ENCODE measurements at places on chromosomes 3 and 15.
A peak's percentile ranks its signal among the peaks of the same experiment; 100 is the strongest.

GRCh38 chr3:194282436-194283122 lies 68.5 kb downstream of the CPN2 start:
- DNase-seq, result no peak

- no peak for DNase-seq
Observed at GRCh38 chr3:130779486-130779885, 32.9 kb upstream of the PIK3R4 start.

GRCh38 chr3:64082961-64083541 lies 59.8 kb upstream of the PSMD6 start:
- no peak for DNase-seq

DNA sequence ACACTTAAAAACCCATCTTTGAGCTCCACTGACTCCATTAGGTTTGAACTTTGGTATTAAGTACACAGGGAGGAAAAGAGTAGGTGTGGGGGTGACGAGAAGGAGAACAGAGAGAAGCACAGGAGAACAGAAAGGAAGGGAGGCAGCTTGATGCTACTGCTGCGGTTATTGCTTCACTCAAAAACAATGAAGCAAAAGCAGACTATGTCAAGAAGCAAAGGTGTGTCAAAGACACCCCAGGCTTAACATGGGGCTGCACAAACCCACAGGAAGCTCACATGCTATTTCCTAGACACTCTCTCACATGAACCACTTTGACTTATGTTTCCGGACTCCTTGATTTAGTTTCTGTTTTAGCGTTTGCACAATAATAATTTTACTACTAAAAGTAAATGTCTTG lies 961.0 kb upstream of the CFAP20DC start:
- no peak for DNase-seq

DNA sequence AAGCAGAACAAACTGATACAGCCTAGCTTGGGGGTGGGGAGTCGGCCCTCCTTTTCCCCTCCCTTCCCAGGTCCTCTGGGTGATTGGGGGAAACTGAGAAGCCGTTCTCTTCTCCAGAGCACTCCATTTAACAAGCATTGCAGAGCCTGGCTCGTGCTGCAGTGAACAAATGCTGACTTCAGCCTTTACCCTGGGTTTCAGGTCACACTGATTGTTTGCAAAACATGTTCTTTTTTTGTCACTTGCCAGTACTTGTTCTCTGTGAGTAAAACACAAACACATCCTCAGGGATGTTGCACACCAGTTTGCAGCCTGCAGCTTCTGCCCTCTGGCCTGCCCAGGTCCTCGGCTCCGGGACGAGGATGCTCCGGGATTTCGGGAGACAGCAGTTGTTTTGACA lies 132.8 kb downstream of the PGPEP1L start:
- no peak for DNase-seq

DNA sequence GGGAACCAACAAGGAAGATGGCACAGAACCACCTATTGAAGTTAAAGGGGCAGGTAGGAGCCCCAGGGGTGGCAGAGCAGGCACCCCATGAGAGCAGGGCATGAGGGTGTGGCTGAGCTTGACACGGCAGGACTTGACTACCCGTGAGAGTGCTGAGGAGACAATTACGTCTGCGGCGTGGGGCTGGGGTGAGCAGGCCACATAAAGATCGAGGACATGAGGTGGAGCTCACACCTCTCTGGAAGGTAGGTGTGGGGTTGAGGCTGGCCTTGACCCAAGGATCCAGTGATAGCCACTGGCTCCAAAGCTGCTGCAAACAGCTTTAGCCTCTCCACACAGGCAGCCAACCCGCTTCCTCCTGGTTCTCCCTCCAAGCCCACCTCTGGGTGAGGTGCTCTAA lies 64.5 kb downstream of the PCSK6 start:
- no peak for DNase-seq

DNA sequence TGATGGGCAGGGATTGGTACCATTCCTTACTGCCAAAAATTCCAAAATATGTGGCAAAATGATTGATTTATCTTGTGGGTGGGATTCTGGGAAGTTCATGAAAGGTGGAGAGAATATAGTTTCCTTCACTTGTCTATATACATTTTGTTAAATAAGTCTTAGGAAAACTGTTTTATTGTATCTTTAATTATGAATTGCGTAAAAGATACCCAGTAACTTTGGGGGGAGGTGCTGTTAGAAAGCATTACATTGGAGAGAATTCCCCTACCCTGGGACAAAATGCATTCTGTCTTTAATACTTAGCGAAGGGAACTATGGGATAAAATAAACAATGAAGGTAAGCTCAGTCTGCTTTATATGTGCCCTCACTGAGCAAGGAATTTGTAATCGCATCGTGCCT lies 4.6 kb downstream of the SETD5 start:
- DNase-seq, result no peak

- DNase-seq, result peak; percentile 24
Observed at GRCh38 chr15:93072011-93072410, 17.0 kb downstream of the RGMA start.

GRCh38 chr3:9777694-9778021 lies 7.9 kb upstream of the CAMK1 start:
- DNase-seq, result no peak

- no peak for DNase-seq
Observed at GRCh38 chr3:122689587-122689986, 8.9 kb downstream of the PARP14 start.

- DNase-seq, result no peak
Observed at GRCh38 chr3:126934031-126934531, 48.8 kb upstream of the PLXNA1 start.

- DNase-seq, result peak; percentile 30
Observed at GRCh38 chr3:31170932-31171670, 276.6 kb upstream of the GADL1 start.

- no peak for DNase-seq
Observed at GRCh38 chr3:50267280-50267913, 1.6 kb upstream of the SEMA3B start.

- DNase-seq, result peak; percentile 93
Observed at GRCh38 chr3:66038726-66039589, at the start of gene MAGI1. Gene MAGI1 (minus strand): TSS chr3:66038918. CDS start chr3:66038308, 610 bp downstream.

GRCh38 chr3:44442596-44443309 lies 34.7 kb downstream of the ZNF445 start:
- no peak for DNase-seq

DNA sequence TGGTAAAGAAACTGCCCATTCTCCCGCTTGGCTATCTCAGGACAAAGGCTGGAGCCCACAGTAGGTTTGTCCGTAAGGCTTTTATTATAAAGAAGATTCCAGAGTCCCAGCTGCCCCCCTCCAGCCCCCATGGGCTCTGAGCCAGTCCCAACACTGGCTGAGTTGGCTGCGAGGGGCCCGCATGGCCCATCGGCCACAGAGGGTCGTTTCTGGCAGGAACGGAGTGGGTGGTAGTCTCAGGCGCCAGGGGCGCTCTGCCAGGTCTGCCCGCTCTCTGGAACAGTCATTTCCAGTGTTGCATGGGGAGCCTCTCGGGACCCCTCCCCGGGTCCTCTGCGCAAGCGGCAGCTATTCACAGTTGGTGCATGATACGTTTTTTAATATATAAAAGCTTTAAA lies 12.2 kb downstream of the H1-8 start:
- no peak for DNase-seq

GRCh38 chr3:117630469-117630868 lies 920.9 kb downstream of the TUSC7 start:
- DNase-seq, result no peak

DNA sequence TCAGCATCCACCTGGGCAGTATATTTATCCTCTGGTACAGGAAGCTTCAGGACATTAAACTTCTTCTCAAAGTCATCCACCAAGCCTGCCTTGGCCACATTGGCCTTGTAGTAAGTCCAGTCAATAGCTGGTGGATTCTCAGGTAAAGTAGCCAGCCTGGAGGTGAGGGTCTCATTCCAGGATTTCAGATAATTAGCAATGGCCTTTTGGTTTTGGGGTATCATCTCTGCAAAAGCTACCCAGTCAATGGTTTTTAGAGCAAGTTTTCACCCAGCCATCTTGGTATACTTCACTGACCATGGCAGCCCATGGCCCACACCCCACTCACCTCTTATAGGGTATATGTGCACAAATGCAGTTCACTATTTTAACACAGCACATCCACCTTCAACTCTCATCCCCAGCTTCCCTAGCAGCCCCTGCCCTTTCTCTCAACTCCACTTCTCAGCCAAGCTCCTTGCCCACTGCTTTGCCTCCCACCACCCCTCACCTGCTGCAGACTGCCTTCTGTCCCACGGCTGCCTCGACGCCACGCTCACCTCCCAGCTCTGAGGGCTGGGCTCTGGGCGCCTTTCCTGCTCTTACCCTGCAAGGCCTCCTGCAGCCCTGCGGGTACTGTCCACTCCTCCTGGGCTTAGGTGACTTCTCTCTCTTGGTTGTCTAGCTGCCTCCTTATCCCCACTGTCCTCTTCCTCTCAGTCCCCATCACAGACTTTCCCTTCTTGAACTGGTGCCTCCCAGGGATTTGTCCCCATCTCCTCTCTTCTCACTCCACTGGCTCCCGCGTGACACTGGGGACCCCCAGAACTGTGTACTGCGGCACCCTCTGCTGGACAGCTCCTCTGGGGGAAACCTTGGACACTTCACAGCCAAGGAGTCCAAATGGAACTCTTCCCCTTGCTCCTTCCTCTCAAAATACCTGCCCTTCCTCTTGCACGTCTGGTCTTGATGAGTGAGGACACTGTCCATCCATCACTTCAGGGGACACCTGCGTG lies 1.7 kb upstream of the TGM5 start:
- no peak for DNase-seq

DNA sequence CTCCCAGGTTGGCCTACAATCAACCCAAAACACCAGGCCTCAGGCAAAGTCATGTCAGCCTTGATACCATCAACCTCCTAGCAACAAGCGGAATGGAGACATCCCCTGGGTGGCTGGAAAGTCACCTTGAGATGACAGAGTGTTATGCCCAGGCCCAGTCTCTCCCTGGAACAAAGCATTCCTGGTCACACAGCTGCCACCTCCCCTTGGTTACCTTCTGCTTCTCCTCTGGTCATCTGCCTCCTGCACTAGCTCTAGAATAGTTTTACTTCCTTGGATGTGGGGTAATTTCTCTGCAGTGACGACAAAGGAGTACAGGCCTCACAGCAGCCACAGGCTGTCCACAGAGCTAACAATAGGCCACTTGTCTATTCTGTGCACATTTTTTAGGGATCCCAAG lies 114.9 kb downstream of the RFTN1 start:
- DNase-seq, result no peak

- no peak for DNase-seq
Observed at GRCh38 chr15:91099995-91100813, at the start of gene SV2B. Gene SV2B (plus strand): TSS chr15:91100257. CDS start chr15:91226264, 126,007 bp downstream.

DNA sequence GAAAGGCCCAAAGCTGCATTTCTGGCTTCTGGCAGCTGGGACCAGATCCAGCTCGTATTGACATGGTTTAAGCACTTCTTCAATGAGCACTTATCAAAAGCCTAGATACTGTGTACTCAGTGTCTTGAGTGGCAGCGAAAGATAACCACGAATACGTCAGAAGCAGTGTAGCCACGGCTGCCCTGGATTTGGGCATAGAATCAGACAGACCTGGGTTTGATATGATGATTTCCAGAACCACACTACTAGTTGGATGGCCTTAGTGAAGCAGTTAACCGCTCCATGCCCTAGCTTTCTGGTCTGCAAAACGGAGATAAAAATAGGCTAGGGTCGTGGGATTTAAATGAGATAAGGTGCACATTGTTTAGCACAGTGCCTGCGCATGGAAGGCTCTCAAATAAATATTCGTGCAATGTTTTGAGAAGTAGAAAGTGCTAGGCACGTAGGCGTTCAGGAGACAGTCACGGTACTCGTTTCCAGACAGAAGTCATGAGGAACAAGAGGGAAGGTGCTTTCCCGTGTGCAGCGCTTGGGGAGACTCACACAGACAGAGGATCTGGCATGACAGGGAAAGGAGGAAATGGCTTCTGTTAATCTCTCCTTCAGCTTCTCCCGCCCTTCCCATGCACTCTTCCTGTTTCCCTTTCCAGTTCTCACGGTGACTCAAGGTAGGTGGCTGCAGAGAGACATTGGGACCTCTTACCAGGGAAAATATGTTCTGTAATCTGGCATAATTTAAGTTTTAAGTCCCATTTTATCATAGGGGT lies 70.3 kb downstream of the CCNL1 start:
- no peak for DNase-seq

DNA sequence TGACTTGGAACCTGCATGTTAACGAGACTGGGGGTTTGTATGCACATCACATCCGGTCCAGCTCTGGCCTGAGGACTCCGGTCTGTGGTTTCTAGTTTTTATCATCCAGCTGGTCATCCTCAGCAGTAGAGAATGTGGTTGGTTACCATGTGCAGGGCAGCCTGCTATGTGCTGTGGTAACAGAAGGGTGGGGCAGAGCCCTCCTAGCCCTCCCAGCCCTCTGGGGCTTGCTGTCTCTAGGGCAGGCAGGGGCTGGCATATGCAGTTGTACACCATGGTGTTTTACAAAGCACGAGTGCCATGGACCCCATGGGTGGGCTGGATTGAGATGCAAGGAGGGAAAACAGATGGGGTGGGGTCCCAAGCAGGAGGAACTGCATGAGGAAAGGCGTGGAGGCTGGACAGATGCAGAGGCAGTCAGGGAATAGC lies 70.2 kb downstream of the APBA2 start:
- DNase-seq, result no peak

- DNase-seq, result no peak
Observed at GRCh38 chr15:90126022-90126421, 23.8 kb upstream of the IDH2 start.

DNA sequence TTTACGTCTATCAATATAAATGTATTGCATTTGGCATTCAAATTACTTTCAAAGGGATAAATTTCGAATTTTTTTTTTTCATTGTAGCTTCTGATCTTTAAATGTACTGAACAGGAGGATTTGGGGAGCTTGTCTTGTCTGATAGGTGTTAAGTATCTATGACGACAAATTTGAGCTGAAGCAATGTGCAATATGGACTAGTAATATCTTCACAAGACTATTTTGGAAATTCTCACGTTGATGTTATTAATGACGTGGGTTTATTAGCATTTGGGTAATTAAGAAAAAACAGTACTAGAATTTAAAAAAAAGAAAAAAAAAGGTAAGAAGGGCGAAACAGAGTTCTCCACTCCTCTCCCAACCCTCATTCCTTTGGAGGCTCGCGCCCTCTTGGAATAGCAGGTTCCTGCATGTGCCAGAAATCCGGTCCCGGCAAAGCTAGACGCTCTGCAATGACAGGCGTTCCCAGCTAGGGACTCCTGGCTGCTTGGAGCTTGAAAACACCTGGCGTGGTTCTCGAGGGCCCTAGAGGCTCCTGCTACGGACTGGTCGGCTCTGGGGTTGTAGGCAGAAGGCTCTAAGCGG lies 648 bp upstream of the P2RY1 start:
- no peak for DNase-seq

- DNase-seq, result no peak
Observed at GRCh38 chr3:104906001-104906639, 460.6 kb upstream of the ALCAM start.

- DNase-seq, result no peak
Observed at GRCh38 chr3:19342389-19342788, 194.1 kb downstream of the KCNH8 start.

GRCh38 chr15:52857471-52857870 lies 67.3 kb upstream of the ONECUT1 start:
- DNase-seq, result no peak

- peak; percentile 32 for DNase-seq
Observed at GRCh38 chr3:115146032-115146417, 1.1 kb downstream of the ZBTB20 start.

- DNase-seq, result no peak
Observed at GRCh38 chr3:36489679-36490425, 109.5 kb downstream of the STAC start.

- no peak for DNase-seq
Observed at GRCh38 chr3:124303305-124303910, 311.5 kb upstream of the ROPN1 start.

Data from AG09319 (cell line).